ENCODE measurements at places on chromosomes 5 and 9. TPM values are rescaled to one million over a fixed set of nuclear protein-coding genes. Genes with fewer than 3 reads are reported as not detected.

DNA sequence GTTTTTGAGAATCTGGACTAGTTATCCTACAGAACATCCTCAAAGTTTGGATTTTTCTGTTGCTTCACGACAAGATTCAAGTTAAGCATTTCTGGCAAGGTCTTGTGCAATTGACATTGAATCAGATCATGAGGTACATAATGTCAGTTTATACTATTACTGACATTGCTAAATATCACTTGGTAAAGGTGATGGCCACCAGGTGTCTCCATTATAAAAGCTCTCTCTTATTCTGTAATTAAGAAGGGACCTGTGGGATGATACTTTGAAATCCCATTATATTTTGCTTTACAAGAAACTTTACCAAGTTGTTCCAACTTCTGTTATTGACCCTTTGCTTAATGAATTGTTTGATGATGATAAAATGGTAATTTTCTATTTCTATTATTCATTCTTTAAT is 131.0 kb upstream of the ASTN2 start:
- DNase-seq, result no peak

GRCh38 chr5:116216246-116216645 is 131.4 kb downstream of the COMMD10 start:
- DNase-seq, result no peak

The CETN3 gene
- 33.6 TPM for total RNA-seq

DNA sequence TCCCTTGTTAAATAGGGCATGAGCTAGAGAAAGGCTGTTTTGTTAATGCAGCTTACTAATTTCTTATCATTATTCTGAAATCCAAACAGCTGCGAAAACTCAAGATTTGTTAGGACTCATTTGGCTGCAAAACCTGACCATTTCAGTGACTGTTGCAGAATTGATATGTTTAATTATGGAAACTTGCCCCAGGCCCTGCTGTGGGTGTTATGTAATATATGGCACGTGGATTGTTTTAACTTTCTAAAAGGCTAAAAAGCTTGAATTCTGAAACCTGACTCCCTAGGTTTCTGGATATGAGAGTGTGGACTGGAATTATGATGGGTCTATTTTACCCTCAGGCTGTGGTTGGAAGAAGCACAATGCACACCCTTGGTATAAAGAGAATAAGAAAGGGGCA is 4.4 kb downstream of the IL9 start:
- no peak for DNase-seq

DNA sequence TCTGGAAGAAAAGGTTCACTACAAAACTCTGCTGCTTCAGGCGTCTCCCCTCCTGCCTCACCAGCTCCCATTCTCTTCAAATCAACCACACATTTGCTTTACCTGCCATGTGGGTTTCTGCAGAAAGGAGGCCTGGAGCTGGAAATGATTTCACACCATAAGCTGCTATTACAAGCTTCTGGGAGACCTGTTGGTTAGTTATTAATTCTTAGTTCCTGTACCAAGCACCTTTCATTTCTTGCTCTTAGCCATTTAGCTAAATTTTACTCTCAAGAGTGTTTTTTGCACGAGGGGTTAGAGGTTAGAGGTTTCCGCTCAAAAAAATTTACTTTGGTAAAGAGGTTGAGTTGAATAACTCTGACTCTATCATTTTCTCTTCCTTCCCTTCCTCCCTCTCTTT is 70.3 kb downstream of the MAP1B start:
- DNase-seq, result no peak

DNA sequence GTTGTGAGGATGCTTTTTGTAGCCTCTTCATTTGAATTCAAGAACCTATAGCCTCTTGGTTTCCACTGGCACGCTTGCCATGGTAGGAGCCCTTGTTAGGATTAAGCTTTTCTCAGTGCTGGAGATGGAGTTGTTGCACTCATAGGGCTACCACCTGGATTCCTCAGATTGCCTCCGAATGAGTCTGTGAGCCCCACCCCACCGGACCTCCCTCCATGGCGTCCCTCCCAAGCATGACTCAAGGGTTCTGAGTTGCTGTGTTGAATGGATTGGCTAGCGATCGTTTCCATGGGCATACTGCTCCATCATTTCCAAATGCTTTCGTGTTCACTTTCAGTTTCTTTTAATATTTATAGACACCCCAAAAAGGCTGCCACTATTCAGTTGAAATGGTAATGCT is 69.9 kb downstream of the DAPK1 start:
- no peak for DNase-seq

GRCh38 chr9:33239921-33240320 is at the start of gene SPINK4:
Gene SPINK4 (plus strand): TSS chr9:33240167. CDS start chr9:33240209, 42 bp downstream.
- no peak for DNase-seq

Measured in activated T-cell treated with anti-CD3 and anti-CD28 coated beads, Interleukin-2, amount 50 U/mL, for 4 hours (primary cell).